Testis (tissue), 5 donors: ENCODE measurements at places on chromosomes 7 and 10. TPM values are rescaled to one million over a fixed set of nuclear protein-coding genes. Genes with fewer than 3 reads are reported as not detected.
A peak's percentile ranks its signal among the peaks of the same experiment; 100 is the strongest.

The HELLS gene
- total RNA-seq: 72.8 TPM

DNA sequence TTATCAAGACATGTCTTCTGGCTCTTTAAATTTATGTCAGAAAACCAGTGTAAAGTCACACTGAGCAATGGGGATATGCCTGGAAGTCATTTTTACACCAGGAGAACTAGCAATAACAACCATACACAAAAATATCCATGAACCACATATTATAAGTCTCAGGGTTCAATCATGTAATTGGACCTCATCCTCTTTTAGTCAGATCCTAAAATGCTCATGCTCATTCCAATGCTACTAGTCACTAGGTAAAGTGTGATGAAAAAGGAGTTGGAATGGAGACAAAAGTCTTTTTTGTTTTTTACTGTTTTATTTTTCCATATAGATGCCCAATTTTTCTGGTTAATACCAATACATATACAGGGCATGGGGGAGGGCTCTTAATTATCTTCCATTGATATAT, 306.1 kb downstream of the DGKB start:
- H3K27ac ChIP-seq: no peak overlapping the region
- no peaks in the 10 kb centered on the region for H3K4me1 ChIP-seq
- no peak for DNase-seq
- H3K4me3 ChIP-seq: no peak overlapping the region
- no peaks in the 10 kb centered on the region for H3K36me3 ChIP-seq
- no peaks in the 10 kb centered on the region for H3K27me3 ChIP-seq

The BAIAP2L1 gene
- 16.8 TPM for total RNA-seq

The NUTM2A gene
- total RNA-seq: 7.6 TPM

The GBX1 gene
- total RNA-seq: 15.6 TPM

GRCh38 chr7:135704074-135704473, 23.9 kb downstream of the SLC13A4 start:
- no peak overlapping the region for H3K4me3 ChIP-seq
- no peaks in the 10 kb centered on the region for H3K36me3 ChIP-seq

GRCh38 chr7:44791278-44792219, 4.9 kb upstream of the PPIA start:
- no peak overlapping the region for H3K4me3 ChIP-seq
- H3K27ac ChIP-seq: peak overlapping the region; percentile 45
- H3K36me3 ChIP-seq: no peaks in the 10 kb centered on the region

The WDR86 gene
- total RNA-seq: 20.3 TPM

The UNC5B gene
- total RNA-seq: 24.4 TPM

DNA sequence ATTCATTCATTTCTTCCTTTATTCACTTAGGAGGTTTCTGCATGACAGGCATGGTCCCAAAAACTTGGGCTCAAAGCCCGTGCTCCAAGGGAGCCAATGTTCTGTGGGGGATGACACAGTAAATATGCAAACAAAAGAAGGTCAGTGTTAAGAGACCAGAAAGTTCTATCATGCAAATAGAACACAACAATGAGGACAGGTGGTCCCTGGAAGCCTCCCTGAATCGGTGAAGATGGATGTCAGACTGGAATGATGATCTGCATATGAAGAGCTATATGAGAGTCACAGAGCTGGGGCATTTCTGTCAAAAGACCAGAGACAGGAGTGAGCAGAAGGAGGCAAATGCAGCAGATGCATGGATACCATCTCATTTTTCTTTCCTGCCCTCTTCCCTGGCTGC, 129.0 kb downstream of the ABCA13 start:
- H3K36me3 ChIP-seq: no peaks in the 10 kb centered on the region
- peaks cover 4% of the 10 kb centered on the region for H3K4me1 ChIP-seq
- DNase-seq: no peak
- H3K27me3 ChIP-seq: no peaks in the 10 kb centered on the region

The NPSR1 gene
- 0.25 TPM for total RNA-seq

- H3K36me3 ChIP-seq: no peaks in the 10 kb centered on the region
- no peaks in the 10 kb centered on the region for H3K27me3 ChIP-seq
- H3K27ac ChIP-seq: no peak overlapping the region
- no peak overlapping the region for H3K4me3 ChIP-seq
- H3K4me1 ChIP-seq: no peaks in the 10 kb centered on the region
Measured at GRCh38 chr7:98698976-98699375, 81.9 kb downstream of the NPTX2 start.

GRCh38 chr7:87345962-87346371, 503 bp downstream of the CROT start:
- H3K4me3 ChIP-seq: peak overlapping the region; percentile 77
- H3K27ac ChIP-seq: peak overlapping the region; percentile 72
- H3K27me3 ChIP-seq: no peaks in the 10 kb centered on the region
- H3K4me1 ChIP-seq: no peaks in the 10 kb centered on the region
- no peak for DNase-seq

DNA sequence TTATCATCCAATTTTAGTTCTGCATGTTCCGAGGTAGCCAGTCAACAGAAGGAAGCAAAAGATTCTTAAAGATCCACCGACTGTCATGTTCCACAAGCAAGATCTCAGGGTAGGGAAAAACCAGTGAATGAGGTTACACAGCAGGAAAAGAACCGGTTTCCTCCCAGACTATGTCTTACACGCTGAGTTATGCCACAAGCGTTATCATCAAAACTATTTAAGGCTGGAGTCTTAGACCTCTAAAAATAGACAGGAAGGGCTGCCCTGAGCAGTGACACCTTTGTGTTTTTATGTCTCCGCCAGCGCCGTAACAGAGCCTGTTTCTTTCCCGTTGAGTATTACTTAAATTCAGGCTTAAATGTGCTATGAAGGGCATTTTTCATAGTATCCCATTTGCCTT, 48.3 kb downstream of the PROSER2 start:
- H3K36me3 ChIP-seq: no peaks in the 10 kb centered on the region
- H3K4me1 ChIP-seq: peaks cover 19% of the 10 kb centered on the region
- H3K27ac ChIP-seq: no peak overlapping the region
- no peak overlapping the region for H3K4me3 ChIP-seq
- no peak for DNase-seq
- H3K27me3 ChIP-seq: no peaks in the 10 kb centered on the region

GRCh38 chr10:104925232-104925851, 284.3 kb downstream of the SORCS3 start:
- H3K36me3 ChIP-seq: no peaks in the 10 kb centered on the region
- H3K4me3 ChIP-seq: no peak overlapping the region
- no peak overlapping the region for H3K27ac ChIP-seq
- DNase-seq: peak; percentile 70
- no peaks in the 10 kb centered on the region for H3K27me3 ChIP-seq
- H3K4me1 ChIP-seq: no peaks in the 10 kb centered on the region

GRCh38 chr10:122878799-122879338, 512 bp downstream of the FAM24B start:
- peak overlapping the region; percentile 48 for H3K27ac ChIP-seq
- DNase-seq: no peak
- H3K4me3 ChIP-seq: peak overlapping the region; percentile 62
- peaks cover 3% of the 10 kb centered on the region for H3K4me1 ChIP-seq
- H3K27me3 ChIP-seq: no peaks in the 10 kb centered on the region

The CNPY1 gene
- total RNA-seq: 0.31 TPM

The CDHR3 gene
- total RNA-seq: 7.5 TPM

GRCh38 chr7:28078036-28078901, 102.3 kb downstream of the JAZF1 start:
- no peaks in the 10 kb centered on the region for H3K27me3 ChIP-seq
- H3K4me1 ChIP-seq: peaks cover 46% of the 10 kb centered on the region
- H3K4me3 ChIP-seq: no peak overlapping the region
- H3K27ac ChIP-seq: no peak overlapping the region

- no peaks in the 10 kb centered on the region for H3K36me3 ChIP-seq
- H3K27me3 ChIP-seq: no peaks in the 10 kb centered on the region
- no peak overlapping the region for H3K27ac ChIP-seq
Measured at GRCh38 chr7:8177109-8177933, 84.6 kb downstream of the ICA1 start.

- H3K4me1 ChIP-seq: peaks cover 9% of the 10 kb centered on the region
- H3K27ac ChIP-seq: no peak overlapping the region
- DNase-seq: peak; percentile 73
- H3K36me3 ChIP-seq: no peaks in the 10 kb centered on the region
- H3K27me3 ChIP-seq: no peaks in the 10 kb centered on the region
Measured at GRCh38 chr7:909358-910329, 33.3 kb downstream of the GET4 start.

DNA sequence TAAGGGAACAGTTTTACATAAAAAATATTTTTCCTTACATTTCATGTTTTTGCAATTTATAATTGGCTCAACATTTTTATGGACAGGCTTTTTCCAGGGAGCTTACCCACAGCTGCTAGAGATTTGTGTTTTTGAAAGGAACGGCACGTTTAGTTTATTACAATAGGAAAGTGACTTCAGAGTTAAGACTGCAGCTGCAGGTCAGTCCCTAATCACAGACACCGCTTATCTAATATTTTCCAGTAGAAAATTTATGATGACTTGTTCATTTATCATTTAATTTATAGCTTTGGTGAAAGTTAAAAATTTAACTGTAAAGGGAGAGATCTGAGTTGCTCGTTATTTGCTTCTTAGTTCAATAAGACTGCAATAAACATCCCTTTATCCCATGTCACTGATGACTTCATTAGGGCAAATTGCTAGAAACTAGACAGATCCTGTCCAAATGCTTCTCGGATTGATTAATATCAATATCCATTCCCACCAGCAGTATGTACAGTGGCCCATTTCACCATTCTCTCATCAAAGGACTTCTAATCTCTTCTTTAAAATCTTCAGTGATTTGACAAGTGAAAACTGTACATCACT, 97.0 kb upstream of the ODAD2 start:
- H3K27me3 ChIP-seq: no peaks in the 10 kb centered on the region
- no peaks in the 10 kb centered on the region for H3K36me3 ChIP-seq
- no peaks in the 10 kb centered on the region for H3K4me1 ChIP-seq

DNA sequence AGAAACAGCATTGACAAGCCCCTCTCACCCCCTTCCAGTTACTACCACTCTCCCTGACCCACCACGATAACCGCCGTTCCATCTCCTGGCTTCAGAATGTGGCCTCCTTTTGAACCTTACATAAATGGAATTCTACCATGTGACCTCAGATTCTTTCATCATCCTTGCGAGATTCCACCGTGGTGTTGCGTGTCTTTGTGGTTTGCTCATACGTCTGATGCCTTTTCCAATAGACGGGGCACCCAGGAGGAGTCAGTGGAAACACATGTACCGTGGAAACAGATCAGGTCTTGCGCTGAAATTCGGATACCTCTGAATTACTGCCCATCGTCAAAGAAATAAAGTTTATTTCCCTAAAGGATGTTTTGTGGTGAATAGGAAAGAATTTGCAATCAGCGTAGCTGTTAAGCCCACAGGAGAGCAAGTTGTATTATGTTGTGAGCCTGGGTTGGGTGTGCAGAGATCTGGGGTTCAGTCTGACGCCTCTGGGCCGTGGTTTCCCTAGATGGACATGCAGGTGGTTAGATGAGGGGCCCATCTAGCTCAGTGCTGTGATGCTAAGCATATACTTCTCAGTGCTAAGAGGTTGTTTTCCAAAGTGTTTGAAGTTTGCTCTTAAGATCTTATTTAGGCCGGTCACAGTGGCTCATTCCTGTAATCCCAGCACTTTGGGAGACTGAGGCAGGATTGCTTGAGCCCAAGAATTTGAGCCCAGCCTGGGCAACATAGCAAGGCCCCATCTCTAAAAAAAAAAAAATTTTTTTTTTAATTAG, 29.1 kb downstream of the GTF2IRD1 start:
- H3K4me3 ChIP-seq: no peak overlapping the region
- H3K27me3 ChIP-seq: no peaks in the 10 kb centered on the region
- H3K36me3 ChIP-seq: no peaks in the 10 kb centered on the region
- H3K27ac ChIP-seq: no peak overlapping the region
- H3K4me1 ChIP-seq: peaks cover 39% of the 10 kb centered on the region
- no peak for DNase-seq

The BHLHA15 gene
- total RNA-seq: 0.50 TPM

DNA sequence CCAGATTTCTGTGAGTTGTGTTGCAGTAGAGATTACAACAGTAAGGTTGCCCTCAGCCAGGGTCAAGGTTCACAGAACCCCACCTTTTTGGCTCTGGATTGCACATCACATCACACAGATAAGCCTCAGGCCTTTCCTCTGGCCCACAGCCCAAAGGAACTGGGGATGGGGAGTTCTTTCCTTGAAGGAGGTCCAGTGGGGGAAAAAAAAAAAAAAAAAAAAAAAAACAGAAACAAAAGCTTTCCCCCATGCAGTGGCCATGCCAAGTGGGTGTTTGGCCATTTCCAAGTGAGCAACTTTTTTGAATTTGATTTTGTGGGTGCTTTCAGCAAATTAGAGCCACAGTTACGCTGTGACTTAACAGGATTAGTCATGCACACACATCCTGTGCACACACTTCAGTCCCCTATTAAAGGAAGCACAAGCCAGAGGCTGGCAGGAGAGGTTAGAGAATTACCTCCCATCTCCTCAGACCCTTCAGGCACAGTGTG, 79.3 kb upstream of the NANOS1 start:
- H3K4me3 ChIP-seq: no peak overlapping the region
- DNase-seq: no peak
- no peaks in the 10 kb centered on the region for H3K36me3 ChIP-seq
- no peaks in the 10 kb centered on the region for H3K27me3 ChIP-seq
- no peaks in the 10 kb centered on the region for H3K4me1 ChIP-seq
